ENCODE measurements at places on chromosomes 6 and 20.

DNA sequence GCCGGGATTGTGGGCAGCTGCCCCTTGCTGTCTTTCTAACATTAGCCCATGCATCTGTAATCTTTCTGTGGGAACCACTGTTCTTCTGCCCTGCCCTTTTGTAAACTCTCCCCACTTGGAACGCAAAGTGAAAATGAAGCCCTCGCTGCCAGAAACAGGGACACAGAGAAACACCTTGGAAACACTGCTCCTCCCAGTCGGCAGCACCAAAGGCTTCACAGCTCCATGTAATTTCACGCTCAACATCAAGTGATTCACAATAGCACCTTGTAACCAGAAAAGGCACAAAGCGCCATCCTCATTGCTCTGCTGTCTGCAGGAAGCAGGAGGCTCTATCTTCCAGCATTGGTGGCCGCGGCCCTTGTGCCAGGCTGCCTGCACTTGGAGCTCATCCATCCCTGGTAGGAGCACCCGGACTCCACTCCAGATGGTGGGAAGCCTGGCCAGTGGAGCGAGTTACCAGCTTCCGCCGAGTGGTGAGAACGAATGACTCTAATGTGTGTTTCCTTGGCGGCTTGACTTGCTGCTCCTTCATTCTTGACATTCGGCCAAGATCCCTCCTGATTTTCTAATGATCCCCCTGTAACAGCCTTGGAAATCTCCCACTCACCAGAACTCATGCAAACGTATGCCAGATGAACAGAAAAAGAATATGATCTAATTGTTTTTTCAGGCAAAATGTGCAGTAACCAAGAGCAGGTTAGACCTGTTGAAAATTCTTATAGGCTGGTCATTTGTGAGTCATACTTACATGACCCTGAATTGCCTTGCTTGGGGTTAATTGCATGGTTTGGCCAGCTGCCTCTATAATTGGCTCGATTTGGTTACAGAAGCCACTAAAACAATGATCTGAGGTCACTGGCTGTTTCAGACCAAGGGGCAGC lies 169.1 kb upstream of the CDYL start:
- no peak for DNase-seq

- DNase-seq: no peak
Observed at GRCh38 chr6:152952866-152953509, 29.9 kb downstream of the FBXO5 start.

DNA sequence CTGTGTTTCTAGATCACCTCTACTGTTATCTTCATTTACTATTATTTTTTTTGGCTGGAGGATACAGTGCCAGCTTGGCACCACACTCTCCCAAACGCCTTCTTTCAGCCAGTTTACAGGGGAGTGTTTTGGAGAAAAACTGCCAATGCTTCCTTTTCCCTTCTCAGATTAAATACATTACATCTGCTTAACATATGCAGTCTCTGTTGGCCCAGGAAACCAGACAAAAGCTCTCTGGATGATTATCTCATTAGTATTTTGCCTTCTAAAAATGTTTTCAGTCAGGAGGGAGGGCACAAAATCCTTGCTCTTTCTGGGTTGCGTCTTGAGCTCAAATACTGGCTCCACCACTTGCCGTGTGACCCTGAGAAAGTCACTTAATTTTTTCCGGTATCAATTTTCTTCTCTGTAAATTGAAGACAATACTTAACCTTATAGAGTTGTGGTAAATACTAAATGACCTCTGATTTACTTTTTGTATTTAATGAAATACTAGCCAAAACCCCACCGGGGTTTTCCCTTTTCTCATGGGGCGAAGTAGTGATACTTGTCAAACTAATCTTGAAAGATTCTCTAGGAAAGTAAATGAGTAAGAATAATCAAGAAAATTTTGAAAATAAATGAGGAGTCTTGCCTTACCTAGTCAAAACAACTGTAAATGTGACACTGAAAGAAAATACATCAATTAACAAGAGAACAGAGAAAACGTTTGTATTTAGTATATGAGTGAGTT lies 146.2 kb downstream of the MMS22L start:
- DNase-seq: no peak

DNA sequence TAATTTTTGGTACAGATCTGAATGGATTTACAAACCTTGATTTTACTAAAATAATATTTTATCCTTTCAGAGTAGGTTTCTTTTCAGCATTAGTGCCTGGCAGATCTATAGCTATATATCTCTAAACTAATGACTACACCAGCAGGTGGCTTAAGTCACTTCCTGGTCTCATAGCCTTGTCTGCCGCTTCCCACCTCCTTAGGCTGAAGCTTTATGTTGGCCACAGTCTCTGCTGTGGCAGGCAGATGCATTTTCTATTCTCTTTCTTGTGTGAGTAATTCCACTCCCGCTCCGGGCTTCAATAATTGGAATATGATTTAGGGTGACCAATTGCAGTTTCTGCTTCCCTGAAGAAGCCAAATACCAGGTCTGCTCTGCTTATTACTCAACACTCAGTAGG lies 226.8 kb upstream of the HS3ST5 start:
- DNase-seq: no peak

- DNase-seq: no peak
Observed at GRCh38 chr6:169162752-169163407, 90.8 kb downstream of the THBS2 start.

- DNase-seq: no peak
Observed at GRCh38 chr20:46938434-46938833, 43.8 kb downstream of the EYA2 start.

GRCh38 chr6:21749754-21750153 lies 156.2 kb downstream of the SOX4 start:
- DNase-seq: no peak

GRCh38 chr6:1170794-1171193 lies 141.1 kb upstream of the FOXQ1 start:
- no peak for DNase-seq
